ENCODE measurements at places on chromosomes 2 and 18.
A peak's percentile ranks its signal among the peaks of the same experiment; 100 is the strongest.

- no peak for DNase-seq
Measured at GRCh38 chr2:150282771-150283371, 204.6 kb downstream of the RND3 start.

DNA sequence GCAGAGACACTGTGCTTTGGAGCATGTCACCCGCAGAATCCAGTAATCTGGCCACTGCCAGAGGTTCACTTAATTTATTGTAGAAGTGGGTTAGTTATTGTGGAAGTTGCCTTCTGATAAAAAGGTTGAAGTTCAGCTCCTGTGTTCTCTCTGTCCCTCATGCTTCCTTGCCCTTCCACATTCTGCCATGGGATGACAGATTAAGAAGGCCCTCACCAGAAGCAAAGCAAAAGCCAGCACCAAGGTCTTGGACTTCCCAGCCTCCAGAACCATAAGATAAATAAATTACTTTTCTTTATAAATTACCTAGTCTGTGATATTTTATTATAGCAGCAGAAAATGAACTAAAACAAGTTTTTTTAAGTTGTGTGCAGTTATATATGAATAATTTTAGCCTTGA, 145.0 kb upstream of the SH3BP4 start:
- no peak for DNase-seq

DNA sequence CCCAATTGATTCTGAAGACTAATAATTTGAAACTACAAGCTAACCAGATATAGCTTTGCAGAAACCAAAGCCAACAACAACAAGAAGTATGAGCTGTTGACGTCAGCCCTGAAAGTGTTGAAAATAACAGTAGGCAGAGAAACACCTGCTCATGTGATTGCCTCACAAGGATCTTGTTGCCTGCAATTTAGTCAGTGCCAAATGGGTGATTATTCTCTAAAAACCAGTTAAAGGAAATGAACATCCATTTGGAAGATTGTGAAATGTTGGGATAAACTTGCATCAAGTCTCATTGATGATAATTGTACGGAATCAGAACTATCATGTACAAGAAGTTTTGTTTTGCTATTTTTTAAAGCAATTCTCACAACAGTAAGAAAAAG, 2.8 kb downstream of the CYTIP start:
- DNase-seq, result peak; percentile 60

GRCh38 chr2:40300391-40300790, 151.5 kb downstream of the SLC8A1 start:
- no peak for DNase-seq

DNA sequence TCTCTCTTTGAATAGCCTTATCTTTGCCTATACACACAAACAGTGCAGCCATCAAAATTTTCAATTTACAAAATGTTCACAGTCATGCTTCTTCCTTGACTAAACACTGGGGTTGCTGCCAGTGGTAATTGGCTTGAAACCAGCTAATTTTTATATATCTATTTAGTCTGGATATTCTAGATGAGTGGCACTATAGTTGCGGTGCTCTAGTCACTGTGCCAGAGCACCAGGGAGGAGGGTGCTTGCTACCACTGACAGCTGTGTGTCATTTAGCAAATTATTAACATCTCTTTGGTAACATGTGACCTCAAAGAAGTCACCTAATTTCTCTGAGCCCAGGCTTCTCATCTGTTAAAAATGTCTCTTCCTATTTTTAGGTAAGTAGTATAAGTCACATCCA, 130.4 kb downstream of the MEIS1 start:
- DNase-seq, result no peak

DNA sequence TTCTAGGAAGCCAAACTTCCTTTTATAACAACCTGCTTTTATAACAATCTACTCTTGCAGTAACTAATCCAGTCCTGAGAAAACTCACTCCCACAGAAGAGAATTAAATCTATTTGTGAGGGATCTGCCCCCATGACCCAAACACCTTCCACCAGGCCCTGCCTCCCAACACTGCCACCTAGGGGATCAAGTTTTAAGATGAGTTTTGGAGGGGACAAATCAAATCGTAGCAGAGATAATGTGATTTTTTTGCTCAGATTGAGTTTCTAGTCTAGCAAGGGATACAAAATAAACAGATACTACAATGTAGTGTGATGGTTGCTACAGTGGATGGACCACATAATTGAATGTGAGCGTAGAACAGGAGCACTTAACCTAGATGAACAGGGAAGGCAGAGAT, 52.2 kb downstream of the NCOA1 start:
- DNase-seq, result no peak

DNA sequence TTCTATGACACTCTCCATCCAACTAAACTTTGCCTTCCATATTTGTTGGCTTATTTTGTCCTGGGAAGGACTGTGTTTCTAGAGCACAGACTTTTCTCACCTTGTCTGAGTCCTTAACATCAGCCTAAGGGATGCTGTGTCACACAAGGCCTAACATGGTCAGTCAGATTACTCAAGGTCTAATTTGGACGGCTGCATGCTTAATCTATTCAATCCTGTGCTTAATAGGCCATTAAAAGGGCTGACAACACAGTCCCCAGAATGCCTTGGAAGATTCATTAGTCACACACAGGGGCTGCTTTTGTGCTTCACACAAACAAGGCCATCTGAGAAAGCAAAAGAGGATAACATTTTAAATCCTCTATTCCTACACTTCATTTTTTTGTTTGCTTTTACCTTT, 84.0 kb downstream of the DYNAP start:
- no peak for DNase-seq

GRCh38 chr2:10475221-10475722, 27.1 kb upstream of the ODC1 start:
- DNase-seq, result no peak

- no peak for DNase-seq
Measured at GRCh38 chr18:36153771-36154170, 24.1 kb downstream of the ELP2 start.

- no peak for DNase-seq
Measured at GRCh38 chr2:98333922-98334321, 12.3 kb upstream of the CNGA3 start.

GRCh38 chr2:10610213-10610910, 79.4 kb downstream of the NOL10 start:
- DNase-seq, result no peak

DNA sequence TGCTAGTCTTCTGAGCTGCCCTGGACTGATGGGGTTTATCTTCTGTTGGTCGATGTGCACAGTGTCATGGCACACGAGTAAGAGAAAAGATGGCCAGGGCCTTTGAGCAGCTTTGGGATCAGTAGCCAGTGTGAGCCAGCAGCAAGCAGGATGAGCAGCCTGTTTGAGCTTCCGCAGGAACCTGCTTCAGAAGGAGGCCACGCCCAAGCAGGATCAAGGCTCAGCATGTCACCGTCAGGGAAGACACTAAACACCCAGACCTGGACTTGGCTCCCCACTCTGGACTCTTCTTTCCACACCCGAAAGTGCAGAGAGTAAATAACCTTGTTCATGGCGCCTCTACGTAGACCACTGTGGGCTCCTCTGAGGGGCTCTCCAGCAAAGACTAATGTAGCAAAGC, 25.2 kb upstream of the ASB1 start:
- no peak for DNase-seq

- DNase-seq, result no peak
Measured at GRCh38 chr2:12303181-12304030, 413.3 kb upstream of the TRIB2 start.

- DNase-seq, result no peak
Measured at GRCh38 chr18:55385770-55386169, 202.2 kb downstream of the TCF4 start.

GRCh38 chr18:60875957-60876507, 457.2 kb upstream of the CDH20 start:
- no peak for DNase-seq

GRCh38 chr2:241964133-241964532, 94.6 kb downstream of the RTP5 start:
- no peak for DNase-seq

GRCh38 chr2:227186751-227187150, 22.3 kb downstream of the COL4A3 start:
- DNase-seq, result no peak

Measured in central memory CD8-positive, alpha-beta T cell (primary cell).